ENCODE measurements at places on chromosomes 12 and 14.

GRCh38 chr12:112891093-112892024 is 15.4 kb upstream of the OAS1 start:
- no peak for DNase-seq

DNA sequence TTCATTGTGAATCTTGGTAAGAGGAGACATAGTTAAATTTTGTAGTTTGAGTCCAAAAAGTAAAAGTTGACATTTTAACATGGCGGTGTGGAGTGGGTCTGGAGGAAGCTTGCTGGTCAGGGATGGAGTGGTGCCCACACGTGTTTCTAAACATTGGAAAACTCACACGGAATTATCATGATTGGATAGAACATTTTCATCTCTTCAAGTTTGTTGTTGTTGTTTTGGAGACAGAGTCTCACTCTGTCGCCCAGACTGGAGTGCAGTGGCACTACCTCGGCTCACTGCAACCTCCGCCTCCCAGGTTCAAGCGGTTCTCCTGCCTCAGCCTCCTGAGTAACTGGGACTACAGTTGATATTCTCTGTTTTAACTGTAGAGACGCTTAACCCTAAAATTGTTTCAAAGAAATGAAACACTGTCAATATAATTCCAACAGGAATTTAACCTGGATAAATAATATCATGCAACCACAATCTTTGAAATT is 502 bp upstream of the MBIP start:
- DNase-seq, result no peak

DNA sequence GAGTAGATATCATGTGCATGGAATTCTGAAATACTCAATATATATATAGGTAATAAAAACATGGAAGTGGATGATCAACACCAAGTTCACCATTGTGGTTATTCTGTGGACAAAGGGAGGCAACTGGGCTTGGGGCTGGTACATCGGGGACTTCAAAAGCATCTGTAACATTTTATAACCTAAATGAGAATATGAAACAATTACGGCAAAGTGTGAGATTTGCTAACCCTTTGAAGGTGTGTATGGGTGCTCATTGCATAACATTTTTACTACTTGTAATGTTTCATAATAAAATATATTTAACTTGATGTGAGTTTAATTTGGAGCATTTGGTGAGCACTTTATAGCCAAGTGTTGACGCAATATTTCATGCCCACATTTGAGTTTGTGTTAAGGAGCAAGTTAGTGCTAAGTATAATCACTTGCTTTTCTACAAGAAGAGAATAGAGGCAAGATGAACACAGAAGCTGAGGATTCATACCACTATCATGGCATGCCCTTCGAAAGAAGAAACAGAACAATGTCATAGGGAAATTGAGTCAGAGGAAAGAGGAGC is 109.3 kb downstream of the NTN4 start:
- DNase-seq, result no peak

GRCh38 chr12:82357340-82357739 is 847 bp downstream of the CCDC59 start:
- DNase-seq, result no peak

GRCh38 chr14:61153914-61154545 is 127.1 kb downstream of the TMEM30B start:
- DNase-seq, result no peak

GRCh38 chr12:45329238-45329637 is 113.3 kb downstream of the ANO6 start:
- DNase-seq, result no peak

DNA sequence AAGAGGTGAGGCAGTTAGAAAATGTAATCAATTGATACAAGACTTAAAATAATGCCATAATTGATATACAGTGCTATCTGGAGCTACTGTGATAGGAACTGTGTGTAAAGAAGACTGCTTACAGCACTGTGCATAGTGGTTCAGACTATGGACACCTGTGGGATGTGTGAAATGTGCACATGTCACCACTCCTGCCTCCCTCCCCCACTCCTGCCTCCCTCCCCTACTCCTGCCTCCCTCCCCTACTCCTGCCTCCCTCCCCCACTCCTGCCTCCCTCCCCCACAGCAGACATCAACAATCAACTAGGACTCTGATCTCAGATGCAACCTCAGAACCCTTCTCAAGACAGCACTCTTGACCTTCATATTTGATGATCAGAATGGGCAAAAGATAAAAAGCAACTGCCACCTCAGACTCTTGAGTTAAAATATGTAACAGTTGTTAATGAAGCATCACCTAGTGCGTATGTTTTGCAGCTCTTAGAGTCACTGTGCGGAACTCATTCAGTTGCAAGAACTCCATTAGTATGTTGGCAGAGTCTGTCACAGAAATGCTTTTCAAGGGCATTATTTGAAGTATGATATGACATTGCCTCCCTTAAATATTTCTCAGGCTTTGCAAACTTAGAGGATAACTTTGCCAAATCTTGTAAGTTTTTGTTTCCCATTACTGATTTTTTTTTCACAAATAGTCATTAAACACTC is 255.2 kb upstream of the DDHD1 start:
- no peak for DNase-seq

DNA sequence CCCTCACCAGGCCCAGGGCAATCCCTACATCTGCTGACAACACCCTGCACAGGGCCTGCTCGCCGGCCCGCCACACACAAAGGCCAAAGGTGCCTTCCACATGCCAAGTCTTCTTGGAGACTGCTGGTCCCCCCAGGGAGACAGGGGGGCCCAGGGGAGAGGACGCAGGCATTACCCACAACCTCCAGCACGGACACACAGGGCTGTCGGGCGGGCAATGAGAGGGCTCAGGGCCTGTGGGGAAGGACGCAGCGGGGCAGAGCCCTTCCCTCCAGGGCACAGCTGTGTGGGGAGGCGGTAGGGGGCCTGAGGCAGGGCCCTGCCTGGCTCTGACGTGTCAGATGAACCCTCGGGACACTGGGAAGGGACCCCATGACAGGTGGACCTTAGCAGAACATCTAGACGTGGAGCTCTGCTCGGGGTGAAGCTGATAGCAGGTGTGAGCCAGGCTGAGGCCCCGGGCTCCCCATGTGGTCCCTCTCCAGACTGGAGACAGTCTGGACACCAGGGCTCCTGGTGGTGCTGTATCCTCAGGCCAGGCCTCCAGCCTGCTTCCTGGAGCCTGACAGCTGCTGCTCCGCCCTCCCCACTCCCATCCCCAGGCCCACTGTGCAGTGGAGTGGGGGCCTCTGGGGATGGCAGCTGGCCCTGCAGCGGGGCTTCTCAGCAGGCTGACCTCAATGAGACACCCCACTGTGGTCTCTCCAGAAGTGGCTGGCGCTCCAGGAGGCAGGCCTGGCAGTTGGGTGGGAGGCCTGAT is 31.6 kb upstream of the NUDT14 start:
- DNase-seq, result no peak

- no peak for DNase-seq
These were observed 83.8 kb downstream of the PTPRB start for GRCh38 chr12:70553391-70553859.

DNA sequence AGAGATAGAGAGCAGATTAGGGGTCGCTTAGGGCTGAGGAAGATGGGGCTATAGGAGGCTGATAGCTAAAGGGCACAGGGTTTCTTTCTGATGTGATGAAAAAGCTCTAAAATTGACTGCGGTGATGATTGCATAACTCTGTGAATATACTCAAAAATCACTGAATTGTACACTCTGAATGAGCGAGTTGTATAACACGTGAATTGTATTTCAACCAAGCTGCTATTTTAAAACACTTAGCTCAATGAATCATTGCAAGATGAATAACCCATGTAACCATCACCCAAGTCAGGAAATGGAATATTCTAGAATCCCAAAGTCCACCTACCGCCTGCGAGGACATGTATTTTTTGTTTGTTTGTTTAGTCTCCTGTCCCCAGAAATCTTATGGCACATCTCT is 60.1 kb upstream of the CCND2 start:
- DNase-seq, result no peak

All from OCI-LY7 (cell line).